ENCODE measurements at places on chromosomes 12 and 14.

GRCh38 chr12:88698471-88698870 lies 118.2 kb upstream of the KITLG start:
- DNase-seq: no peak

DNA sequence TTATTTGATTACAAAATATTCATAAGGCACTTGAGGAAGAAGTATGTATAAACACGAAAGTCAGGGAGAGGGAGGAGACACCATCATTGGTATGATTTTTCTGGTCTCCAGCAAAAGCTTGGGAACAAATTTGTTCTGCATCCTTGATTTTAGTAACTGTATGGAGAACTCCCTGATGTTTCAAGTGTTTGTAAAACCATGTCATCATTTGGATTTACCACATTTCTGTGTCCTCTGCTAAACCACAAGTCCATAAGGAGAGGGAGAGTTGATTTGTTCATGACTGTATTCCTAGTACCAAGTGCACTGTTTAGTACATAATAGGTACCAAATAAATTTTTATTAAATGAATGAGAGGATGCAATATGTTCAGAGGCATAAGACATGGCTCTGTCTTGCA lies 181.1 kb downstream of the BTG1 start:
- DNase-seq: no peak

DNA sequence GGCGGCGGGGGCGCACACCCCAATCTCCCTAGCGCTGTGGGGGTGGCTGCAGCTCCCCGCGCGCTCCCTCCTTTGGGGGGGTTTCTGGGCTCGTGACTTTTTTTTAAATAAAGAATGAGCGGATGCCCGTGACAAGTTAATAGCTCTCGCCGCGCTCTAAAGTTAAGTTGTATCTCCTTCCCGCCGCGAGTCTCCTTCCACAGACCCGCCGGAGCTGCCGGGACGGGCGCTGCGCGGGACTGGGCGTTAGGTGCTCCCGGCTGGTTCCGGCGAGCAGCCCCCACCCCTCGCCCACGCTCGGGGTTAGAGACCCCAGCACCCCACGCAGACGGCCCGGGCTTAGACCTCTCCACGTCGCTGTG lies 82.6 kb upstream of the HMGA2 start:
- DNase-seq: peak; percentile 51

- no peak for DNase-seq
These were observed 5.6 kb upstream of the SPATA7 start for GRCh38 chr14:88379706-88380343.

DNA sequence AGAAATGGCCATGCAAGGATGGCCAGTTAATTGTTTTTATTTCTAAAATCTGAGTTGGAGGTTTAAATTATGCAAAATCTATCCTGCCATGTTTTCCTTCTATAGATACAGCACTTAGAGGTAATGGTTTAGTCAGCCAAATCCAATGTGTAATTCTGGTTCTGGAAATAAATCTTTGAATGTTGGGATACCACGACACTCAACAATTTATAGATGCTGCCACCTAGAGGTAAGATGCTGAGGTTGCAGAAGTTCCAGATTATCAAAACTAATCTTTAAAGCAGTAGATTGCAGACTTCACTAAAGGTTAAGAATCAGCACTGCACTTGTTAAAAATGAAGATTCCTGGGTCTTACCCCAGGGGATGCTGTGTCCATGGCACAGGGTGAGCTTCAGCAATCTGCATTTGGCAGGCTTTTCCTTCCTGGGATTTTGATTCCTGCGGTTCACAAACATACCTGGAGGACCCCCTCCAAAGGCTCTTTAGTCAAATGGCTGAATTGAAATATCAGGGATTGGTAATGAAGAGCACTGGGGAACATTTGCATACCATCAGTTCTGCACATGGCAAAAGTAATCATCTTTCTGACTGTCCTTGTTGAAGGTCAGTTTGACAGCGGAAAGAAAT lies 53.4 kb upstream of the ANO4 start:
- peak; percentile 33 for DNase-seq

DNA sequence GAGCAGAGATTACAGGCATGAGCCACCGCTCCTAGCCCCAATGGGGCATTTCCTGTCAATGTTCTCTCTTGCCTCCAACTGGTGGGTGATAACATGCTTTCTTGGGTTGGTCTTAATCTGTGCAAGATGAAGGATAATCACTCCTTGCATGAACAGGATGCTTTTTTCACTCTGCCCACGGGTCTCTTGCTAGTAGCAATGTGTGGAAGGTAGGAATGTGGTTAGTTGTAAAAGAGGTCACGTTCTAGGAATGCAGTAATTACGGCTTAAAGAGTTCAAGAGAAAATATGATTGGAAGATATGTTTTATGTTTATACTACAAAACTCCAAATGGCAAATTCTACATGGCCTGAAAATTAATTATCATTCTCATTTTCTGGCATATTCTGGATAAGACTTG lies 10.5 kb downstream of the RNASE10 start:
- no peak for DNase-seq

- no peak for DNase-seq
These were observed 68.7 kb upstream of the KRAS start for GRCh38 chr12:25319233-25319984.

DNA sequence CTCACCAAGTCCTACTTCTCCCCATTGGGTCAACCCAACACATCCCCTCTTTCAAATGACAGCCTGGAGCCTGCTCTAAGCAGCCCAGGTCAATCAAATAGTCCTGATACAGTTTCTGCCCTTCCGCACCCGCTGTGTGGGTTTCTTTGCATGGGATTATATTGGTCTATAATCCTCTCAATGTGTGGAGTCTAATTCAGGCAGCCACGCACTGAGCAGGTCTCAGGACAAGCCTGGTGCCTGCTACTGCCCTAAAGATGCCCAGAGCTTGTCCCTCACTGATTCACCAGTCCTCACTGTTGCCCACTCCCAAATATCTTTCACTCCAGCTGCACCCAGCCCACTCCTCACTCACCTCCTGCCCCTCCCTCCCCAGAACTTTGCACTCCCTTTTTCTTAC lies 16.4 kb downstream of the ACTN1 start:
- no peak for DNase-seq

GRCh38 chr12:66065641-66066136 lies 64.9 kb downstream of the LLPH start:
- no peak for DNase-seq

- no peak for DNase-seq
These were observed 78.1 kb upstream of the GALNT9 start for GRCh38 chr12:132407451-132407961.

DNA sequence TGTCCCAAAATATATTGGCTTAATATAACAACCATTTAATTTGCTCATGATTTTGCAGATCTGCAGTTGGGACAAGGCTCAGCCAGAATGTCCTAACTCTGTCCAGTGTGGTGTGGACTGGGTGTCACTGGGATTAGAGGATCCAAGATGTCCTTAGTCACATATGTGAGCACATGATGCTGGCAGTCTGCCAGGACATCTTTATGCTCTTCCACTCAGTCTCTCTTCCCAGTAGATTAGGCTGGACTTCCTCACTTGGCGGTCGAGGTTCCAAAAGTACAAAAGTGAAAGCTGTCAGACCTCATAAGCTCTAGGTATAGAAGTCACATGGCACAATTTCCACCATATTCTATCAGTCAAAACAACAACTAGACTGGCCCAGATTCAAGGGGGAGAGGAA lies 167.9 kb upstream of the NTF3 start:
- DNase-seq: peak; percentile 25

GRCh38 chr12:32868885-32869284 lies 27.7 kb downstream of the PKP2 start:
- no peak for DNase-seq

- DNase-seq: peak; percentile 6
These were observed 92.8 kb downstream of the SCN8A start for GRCh38 chr12:51683763-51684357.

GRCh38 chr12:118524446-118524845 lies 148.1 kb downstream of the SUDS3 start:
- no peak for DNase-seq

GRCh38 chr12:56723889-56724700 lies 1.0 kb downstream of the NACA start:
- peak; percentile 88 for DNase-seq

GRCh38 chr12:24080465-24080864 lies 131.0 kb upstream of the SOX5 start:
- DNase-seq: no peak

DNA sequence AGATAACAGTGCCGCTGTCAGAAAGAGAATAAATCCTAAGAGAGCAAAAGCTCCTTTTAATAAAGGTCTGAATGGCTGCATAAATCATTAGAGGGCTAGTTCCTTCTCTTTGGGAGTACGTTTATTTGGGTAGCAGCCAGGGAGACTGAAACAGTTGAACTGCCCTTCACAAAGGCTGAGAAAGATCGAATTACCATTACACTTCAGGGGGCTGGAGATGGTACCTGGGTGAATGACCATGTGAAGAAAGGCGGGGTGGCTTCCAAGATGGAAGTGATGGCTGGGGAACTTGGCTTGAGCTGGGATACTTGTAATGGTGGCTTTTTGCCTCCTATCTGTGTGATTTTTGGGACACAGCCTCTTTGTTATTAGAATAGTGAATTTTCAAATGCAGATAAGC lies 1.7 kb upstream of the FGD4 start:
- DNase-seq: no peak

- no peak for DNase-seq
These were observed 29.5 kb downstream of the RIMBP2 start for GRCh38 chr12:130686511-130686991.

DNA sequence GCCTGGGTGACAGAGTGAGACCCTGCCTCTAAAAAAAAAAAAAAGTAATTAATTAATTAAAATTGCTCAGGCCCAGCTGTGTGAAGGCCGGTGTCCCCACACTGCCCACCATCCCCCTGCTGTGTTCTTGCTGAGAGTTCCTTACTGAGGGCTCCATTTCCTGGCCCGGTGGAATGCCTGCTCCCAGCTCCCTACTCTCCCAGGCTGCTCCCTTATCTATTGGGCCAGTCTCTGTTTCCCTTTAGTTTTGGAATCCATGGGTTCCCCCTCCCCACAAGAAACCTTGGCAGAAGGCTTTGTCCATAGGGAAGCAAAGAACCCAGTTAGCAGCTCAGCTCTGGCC lies 19.0 kb downstream of the MLXIP start:
- DNase-seq: no peak

DNA sequence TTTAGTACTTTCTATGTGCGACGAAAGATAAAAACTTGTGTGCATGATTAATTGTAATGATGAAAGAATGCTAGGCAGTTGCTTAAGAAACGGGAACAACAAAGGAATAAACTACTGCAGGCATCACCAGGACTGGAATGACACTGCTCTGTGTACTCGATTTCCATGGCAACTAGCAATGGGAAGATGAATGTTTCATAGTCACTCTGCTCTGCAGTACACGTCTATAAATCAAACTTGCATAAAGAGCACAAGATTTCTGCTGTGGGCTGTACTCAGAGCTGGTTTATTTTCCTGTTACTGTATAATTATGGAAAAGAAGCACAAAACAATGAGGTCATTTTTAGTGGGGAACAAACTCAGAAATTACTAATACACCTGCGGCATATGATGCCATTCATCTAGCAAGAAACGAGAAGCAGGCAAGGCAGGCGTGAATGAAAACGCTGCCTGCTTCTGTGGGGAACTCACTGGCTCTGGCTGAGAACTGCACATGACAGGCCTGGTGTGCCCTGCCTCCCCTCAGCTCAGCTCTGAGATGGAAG lies 41.8 kb downstream of the EFCAB11 start:
- peak; percentile 13 for DNase-seq

GRCh38 chr12:104634044-104634443 lies 177.3 kb downstream of the CHST11 start:
- DNase-seq: no peak

DNA sequence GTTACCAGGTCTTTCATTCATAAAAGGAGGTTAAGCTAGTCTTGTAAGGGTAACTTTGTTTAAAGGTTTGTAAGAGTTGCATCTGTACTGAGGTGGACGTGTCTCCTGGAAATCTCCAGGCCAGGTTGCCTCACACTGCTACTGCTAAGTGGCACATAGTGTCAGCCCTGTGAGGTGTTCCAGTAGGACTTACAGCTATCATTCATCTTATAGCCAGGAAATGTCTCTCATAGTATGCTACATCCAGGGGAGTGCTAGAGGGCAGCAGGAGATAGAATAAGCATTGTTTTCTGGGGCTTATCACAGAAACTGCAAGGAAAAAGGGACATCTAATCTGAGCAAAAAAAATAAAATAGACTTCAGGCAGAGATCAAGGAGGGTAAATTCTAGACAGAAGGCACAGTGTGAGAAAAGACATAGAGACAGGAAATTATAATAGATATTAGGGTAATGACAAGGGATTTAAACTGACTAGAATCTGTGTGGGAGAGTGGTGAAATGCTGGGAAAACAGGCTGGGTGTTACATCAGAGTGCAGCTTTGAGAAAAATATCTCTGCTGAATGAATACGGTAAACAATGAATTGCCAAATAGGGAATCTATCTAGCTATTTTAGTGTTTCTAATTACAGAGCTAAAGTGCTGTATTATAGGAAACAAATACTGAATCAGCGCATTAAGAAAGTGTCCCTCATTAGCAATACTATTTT lies 205.1 kb upstream of the ABCD2 start:
- no peak for DNase-seq

DNA sequence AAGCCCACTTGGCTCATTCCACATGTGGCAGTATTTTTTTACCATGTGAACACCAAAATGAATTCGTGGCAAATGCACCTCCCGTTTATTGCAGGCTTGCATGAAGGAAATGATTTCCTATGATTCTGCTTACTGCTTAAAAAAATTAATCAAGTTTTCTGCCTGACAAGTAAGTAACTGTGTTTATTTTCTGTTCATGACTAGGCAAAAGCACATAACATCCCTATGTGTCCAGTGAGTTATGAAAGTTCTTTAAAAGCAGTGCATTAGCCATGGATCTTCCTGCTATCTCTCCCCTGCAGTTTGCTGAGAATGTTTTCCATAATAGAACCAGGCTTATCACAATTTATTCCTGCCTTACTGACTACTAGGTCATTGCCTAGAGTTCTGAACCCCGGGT lies 20.4 kb downstream of the GPR65 start:
- DNase-seq: no peak

Data from hematopoietic multipotent progenitor cell treated with erythropoietin and hydrocortisone succinate and interleukin-3 and kit ligand, for 6 days (in vitro differentiated cells).